ENCODE measurements at places on chromosomes 16 and 17. TPM values are rescaled to one million over a fixed set of nuclear protein-coding genes. Genes with fewer than 3 reads are reported as not detected.

The FADS6 gene
- polyA plus RNA-seq, result not detected

The MT1E gene
- 2,254 TPM for polyA plus RNA-seq

The CEP295NL gene
- not detected for polyA plus RNA-seq

The MT1H gene
- not detected for polyA plus RNA-seq

The HSF4 gene
- 3.6 TPM for polyA plus RNA-seq

The TPSD1 gene
- polyA plus RNA-seq, result not detected

The DCTPP1 gene
- polyA plus RNA-seq, result 111 TPM

The SMIM36 gene
- not detected for polyA plus RNA-seq

- DNase-seq, result no peak
Measured at GRCh38 chr16:47304563-47304962, 156.3 kb downstream of the ITFG1 start.

DNA sequence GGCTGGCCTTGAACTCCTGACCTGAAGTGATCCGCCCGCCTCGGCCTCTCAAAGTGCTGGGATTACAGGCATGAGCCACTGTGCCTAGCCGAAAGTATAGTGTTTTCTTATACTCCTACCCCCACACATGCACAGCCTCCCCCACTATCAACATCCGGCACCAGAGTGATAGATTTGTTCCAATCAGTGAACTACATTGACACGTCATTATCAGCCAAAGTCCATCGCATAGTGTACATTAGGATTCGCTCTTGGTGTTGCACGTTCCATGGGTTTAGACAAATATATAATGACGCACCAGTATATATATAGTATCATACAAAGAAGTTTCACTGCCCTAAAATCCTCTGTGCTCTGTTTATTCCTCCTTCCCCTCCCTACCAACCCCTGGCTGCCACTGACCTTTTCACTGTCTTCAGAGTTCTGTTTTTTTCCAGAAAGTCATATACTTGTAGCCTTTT lies 11.9 kb upstream of the TM4SF5 start:
- DNase-seq, result no peak

DNA sequence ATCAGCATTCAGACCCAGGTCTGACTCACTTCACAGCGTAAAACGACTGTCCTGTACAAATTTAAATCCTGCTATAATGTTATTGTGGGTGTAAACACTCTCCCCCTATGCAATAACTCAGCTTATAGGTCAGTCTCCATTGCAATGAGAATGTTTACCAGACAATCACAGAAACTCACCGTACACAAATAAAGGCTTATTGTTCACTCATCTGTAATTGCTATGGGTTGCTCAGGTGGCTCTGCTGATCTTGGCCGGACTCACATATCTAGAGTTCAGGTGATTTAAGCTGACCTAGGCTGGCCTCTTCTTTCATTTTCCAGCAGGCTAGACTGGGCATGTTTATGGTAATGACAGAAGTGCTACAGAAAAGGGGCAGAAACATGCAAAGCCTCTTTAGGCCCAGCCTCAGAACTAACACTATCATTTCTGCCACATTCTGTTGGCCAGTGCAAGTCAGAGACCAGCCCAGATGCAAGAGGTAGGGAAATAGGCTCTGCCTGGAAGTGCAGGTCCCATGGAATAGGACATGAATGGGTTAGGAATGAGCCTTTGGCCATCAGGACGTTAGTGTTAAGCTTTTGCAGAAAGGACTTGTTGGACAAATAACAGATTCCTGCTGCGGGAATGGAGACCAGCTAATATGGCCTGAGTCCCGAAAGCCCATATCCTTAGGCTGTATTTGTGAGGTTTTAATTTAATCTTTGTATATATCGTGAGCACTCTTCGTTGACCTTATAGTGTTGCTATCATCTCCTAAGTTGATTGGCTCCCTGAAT lies 44.0 kb downstream of the HLF start:
- DNase-seq, result no peak

- no peak for DNase-seq
Measured at GRCh38 chr16:85426806-85427205, 186.3 kb upstream of the GSE1 start.

DNA sequence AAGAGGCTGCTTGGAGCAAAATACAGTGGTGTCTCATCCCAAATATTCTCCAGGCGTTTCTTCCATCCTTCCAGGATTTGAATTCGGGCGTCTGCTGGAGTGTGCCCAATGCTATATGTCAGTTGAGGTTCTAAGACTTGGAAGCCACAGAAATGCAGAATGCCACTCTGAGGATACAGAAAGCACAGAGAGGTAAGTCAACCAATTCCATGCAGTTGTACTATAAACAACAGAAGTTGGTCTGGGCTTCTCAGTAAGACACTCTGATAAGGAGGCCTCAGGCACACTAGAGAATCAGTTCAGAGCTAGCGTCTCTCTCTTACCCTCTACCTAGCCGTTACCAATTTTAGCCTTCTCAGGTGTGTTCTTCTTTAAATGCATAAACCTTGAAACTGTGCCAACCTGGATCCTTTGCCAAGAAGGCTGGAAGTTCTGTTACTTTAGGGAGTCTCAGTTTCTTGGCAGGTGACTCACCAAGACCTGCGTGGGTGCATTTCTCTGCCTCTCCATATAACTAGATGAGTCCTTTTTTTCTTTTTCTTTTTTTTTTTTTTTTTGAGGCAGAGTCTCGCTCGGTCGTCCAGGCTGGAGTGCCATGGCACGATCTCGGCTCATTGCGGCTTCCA lies 15.1 kb downstream of the NQO1 start:
- peak; percentile 98 for DNase-seq

- no peak for DNase-seq
Measured at GRCh38 chr17:60659156-60659555, 18.5 kb upstream of the BCAS3 start.

GRCh38 chr16:7140899-7141298 lies 191.7 kb upstream of the RBFOX1 start:
- DNase-seq, result no peak

DNA sequence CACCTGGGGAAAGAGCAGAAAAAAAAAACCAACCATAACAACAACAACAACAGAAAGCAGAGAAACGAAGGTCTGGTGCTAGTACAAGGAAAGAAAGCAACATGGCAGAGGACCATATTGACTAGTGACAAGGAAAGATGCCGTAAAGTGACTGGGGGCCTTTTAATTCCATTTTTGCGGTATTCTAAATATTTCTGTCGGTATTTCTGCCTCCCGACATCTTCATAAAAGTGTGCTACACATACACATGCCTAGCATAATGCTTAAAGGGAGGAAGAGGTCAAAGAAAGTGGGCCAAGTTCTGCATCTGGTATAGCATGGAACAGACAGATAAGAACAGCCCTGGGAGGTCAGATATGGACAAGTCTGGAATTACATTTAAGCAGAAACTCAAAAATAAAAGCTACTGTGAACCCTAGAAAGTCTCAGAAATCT lies 19.5 kb upstream of the RNF43 start:
- no peak for DNase-seq

DNA sequence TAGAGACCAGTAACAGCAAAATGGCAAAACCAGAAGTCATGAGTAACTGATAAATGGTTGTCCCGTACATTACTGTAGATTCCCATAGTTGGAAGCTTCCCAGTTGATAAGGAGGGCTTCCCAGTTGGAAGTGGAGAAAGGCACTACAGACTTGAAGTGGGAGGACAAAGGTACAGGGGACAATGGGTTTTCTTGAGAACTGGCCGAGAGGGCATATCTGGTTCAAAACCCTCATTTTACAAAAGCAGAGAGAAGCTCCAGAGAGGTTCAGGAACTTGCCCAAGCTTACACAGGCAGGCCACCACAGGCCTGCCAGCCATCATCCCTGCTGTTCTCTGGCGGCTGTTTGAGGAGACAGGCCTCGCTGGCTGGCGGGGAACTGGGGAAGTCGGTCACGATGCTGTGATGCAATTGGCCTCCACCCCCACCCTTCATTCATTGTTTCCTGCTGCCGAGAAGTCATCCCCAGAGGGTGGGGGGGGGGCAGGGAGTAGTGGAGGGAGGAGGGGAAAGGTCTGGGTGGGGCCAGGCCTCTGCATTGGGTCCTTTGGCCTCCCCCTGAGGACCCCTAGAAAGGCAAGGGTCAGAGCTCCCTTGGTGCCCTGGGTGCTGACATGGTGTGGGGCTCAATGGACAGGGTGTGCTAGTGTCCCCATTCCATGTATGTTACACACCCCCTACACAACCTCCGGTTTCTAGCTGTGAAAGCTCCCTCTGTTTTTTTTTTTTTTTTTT lies 3.0 kb downstream of the UBALD2 start:
- peak; percentile 87 for DNase-seq

Measured in mammary epithelial cell (primary cell).